ENCODE measurements at places on chromosomes 4 and X.

DNA sequence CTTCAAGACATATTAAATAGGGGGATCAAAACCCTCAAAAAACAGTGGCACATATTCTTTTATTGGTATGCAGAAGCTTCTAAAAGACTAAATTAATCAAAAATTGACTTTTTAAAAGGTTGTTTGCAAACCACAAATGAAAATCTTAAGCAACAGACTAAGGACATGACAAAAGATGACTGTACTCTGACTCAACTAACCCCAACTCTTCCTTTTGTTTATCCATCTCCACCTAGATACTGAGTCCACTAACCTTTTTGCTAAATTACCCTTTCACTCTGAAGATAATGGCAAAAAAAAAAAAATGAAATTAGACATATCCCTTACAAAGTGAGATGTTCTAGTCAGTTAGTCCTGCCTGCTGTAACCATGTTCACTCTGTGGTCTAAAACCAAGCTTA lies 91.6 kb upstream of the NLRP2B start:
- DNase-seq = no peak

- no peak for DNase-seq
Observed at GRCh38 chrX:130418066-130418465, 16.3 kb downstream of the RBMX2 start.

DNA sequence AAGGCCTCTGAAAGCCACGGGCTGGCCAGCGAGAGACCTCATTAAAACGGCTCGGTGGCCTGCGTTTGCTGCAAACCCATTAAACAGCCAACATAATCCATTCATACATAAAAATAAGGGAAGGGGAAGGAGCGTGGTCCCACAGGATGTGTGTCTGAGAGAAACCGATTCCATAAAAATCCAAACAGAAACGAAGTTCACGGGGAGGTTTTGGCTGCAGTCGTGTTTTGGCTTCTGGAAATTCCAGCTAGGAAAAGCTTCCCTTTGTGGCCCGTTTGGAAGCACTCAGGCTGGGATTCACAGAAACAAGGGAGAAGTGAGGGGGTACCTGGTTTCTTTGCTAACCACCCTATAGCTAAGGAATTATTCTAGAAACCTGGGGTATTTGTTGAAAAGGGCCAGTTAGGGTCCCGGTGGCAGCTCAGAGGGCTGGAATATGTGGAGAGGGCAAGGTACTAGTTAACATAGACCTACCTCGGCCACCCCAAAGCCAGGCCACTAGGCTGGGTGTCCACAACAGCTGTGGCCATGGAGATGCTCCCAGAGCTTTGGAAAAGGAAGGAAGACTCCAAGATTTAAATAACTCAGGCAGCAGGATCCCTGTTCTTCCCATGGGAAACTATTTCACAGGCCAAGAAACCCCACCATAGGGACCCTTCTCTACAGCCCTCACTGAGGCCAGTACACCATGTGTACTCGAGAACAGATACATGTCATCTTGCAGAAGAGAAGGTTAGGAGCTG lies 166.8 kb downstream of the BCOR start:
- DNase-seq = no peak

GRCh38 chr4:55291227-55291640 lies 54.8 kb upstream of the SRD5A3 start:
- no peak for DNase-seq

DNA sequence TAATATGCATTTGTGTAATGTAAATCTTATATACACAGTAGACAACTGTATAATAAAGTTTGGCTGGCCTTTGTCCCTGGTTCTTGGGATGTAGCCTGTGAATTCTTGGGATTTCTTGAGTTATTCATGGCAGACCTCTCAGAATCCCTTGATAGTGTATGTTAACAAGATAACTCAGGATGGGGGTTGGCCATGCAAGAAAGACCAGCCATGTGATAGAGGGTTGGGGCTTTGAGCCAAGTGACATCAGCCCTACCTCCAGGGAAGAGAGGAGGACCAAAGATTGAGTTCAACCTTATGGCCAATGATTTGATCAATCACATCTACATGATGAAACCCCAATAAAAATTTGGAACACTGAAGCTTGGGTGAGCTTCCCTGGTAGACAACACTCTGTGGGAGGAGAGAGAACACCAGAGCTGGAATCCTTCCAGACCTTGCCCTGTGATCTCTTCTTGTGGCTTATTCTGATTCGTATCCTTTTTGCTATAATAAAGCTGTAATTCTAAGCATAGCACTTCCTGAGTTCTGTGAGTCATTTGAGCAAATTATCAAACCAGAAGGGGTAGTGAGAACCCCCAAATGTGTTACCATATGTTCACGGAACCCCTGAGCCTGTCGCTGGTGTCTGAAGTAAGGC lies 11.3 kb downstream of the SLC2A9 start:
- DNase-seq = no peak

All from cortex of kidney (tissue), 1 donor.